ENCODE measurements at places on chromosomes 2 and 18.

DNA sequence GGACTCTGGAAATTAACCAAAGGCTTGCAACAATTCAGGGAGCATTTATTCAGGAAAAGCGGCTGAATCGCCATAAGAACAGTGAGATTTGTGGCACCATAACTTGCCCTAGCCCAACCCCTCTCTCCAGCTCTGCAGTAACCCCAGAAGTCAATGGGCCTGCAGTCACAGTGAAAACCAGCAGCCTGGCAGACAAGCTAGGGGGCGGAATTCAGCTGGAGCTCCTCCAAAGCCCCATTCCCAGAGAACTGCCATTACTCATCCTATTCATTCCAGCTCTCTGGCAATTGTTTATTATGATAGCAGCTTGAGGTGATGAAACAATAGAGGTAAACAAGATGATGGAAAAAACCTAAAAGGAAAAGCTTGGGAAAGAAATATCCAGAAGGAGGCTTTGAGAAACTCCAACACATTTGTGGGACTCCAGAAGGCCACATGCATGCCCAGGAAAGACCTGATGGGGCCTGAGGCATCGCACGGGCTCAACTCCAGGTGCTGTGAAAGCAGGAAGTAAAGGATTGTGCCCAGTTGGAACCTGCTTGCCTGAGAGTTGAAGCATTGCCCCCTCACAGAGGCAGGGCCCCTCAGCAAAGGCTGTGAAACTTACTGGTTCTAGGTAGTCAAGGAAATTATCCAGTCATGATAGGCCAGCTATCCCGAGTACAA is 126.7 kb downstream of the TWIST2 start:
- DNase-seq, result no peak

DNA sequence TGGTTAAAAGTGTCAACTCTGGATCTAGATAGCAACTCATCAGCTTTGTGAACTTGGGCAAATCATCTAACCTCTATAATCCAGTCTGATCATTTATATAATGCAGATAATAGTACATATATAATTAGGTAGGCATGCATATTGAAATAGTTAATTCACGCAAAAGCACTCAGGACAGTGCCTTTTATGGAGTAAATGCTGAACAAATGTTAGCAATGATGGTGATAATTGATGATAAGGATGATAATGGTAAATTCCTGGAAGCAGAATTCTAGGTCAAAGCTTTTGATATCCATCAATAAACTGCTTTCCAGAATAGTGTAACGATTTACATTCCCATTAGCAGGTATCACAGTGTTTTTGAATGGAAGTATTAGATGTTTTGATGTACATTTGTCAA is 59.7 kb upstream of the CYP26B1 start:
- no peak for DNase-seq

DNA sequence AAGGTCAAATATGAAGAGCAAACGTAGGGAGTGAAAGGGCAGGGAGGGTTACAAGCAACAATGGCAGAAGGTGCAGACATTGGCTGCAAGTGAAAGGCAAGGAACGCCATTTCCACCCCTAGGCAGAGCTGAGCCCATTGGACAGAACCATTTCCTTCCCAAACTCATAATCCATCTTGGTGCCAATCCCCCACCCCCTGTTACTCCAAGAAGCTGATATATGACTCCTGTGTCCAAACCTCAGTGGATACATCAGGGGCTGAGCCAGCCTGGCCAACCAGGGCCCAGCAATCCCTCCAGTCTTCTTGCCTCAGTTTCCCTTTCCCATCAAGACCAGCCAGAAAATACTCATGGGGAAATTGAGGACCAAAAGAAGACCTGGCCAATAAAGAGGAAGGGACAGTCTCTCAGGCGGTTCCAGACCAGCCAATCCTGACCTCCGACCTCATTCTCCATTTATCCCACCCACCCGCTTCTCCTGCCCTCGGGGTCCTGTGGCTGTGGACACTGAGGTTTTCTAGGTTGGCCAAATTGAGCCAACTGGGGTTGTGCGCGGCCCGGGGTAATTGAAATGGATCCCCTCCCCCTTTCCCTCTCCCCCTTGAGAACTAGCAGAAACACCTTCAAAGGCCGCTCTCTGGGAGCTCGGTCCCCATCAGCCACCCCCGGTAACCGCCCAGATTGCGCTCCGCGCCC is 24.8 kb downstream of the TNS1 start:
- DNase-seq, result no peak

DNA sequence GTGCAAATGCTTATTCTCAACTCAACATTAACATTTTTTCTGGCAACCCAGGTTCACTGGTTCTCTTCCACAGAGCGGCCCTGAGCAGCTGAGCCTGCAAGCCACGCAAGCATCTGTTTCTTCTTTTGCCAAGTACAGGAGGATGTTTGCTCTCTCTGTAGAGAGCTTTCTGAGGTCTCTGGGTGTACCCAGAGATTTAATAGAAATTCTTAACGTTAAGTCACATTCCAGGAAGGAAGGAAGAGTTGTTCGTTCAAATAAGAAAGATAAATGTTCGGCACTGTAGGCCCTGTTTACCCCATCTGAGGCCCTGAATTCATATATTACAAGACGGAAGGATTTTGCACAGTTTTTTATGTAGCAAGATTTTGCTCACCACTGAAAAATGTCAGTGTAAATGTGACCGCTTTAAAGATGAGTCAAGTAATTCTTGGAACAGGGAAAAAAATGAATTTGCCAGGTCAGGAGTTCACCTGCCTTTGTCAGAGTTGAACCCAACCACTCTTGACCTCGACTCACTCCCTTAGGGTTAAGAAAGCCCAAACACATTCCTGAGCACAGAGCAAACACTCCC is 30.1 kb downstream of the KCTD18 start:
- no peak for DNase-seq

- no peak for DNase-seq
Measured at GRCh38 chr2:218043701-218044109, 25.3 kb upstream of the RUFY4 start.

- DNase-seq, result no peak
Measured at GRCh38 chr2:211435331-211435730, 878.9 kb downstream of the CPS1 start.

GRCh38 chr2:164754157-164755093 is 87.2 kb downstream of the COBLL1 start:
- DNase-seq, result no peak

- DNase-seq, result no peak
Measured at GRCh38 chr2:151071906-151072305, 189.8 kb downstream of the RBM43 start.

- DNase-seq, result no peak
Measured at GRCh38 chr2:38260469-38260868, 116.6 kb downstream of the ATL2 start.

DNA sequence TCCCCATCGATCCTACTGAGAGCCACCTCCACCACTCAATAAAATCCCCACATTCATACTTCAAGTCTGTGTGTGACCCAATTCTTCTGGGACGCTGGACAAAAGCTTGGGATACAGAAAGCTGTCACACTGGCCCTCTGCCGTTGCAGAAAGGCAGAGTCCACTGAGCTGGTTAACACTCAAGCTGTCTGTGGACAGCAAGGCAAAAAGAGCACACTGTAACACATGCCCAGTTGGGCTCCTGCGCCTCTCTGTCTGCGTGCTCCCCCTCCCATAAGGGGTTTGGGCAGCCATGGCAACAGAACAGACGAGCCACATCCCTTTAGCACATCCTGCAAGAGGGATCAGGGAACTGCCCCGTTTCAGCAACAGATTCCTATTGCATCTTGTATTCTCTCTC is 106.9 kb upstream of the RGPD4 start:
- DNase-seq, result no peak

DNA sequence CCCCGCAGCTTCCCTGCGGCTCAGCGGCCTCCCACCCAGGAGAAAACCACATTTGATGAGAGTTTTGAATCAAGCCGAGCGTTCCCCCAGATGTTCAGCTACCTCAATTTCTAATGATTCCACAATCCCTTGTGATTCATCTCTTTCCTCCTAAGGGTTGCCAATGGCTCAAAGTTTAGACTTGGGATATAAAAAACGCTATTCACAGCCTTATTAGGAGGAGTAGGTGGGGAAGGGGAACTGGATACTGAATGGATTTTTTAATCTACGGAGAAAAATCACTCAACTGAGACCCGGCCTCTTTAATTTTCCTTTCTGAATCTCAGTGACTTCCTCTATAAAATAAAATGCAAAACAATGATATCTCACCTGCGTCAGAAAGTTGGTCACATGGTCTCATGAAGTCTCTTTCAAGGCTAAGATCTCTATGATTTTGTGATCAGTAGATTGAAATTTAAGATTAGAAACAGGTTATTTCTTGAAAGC is 192.6 kb upstream of the TCF4 start:
- no peak for DNase-seq

GRCh38 chr2:172698041-172698863 is 37.4 kb upstream of the RAPGEF4 start:
- no peak for DNase-seq

- no peak for DNase-seq
Measured at GRCh38 chr18:12409469-12409868, 1.7 kb downstream of the PRELID3A start.

GRCh38 chr2:75284345-75284744 is 85.0 kb upstream of the TACR1 start:
- no peak for DNase-seq

- DNase-seq, result no peak
Measured at GRCh38 chr2:176784633-176785200, 427.9 kb upstream of the HNRNPA3 start.

- DNase-seq, result no peak
Measured at GRCh38 chr2:201781557-201782051, 871 bp upstream of the ALS2 start.

DNA sequence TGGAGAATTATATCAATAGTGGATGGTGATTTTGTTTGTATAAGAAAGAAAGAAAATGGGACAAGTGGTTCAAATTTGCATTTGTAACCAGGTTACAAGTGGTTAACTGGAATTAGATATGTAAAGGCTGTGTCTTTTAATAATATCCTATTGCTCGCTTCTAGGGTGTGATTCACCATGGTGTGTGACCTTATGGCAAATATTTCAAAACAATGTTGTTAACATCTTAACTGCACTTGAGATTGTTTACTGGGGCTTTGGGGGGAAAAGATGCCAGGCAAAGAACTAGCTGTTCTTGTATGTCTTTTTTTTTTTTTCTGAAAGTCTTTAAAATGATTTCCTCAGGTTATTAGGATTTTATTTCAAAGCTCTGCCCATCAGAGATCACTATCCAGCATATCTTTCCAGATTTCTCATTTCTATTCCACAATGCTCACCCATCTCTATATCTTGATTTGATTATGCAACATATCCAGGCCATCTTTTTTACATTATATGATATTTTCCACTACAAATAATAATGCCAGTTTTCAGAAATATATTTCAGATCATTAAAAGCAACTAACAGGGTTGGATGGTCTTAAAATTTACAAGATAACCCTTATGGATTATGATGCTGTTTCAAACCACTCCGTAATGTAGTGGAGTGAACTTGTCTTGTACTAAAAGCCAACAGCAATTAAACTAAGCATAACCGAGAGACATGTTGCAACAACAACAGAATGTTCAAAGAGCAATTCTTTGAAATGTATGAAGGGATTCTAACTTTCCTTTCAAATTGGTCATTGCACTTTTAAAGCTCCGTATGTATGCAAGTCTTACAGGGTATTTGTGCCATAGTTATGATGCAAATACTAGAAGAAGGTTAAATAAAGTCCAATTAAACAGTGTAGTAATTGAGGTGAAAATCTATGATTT is 341.5 kb upstream of the ETAA1 start:
- no peak for DNase-seq

DNA sequence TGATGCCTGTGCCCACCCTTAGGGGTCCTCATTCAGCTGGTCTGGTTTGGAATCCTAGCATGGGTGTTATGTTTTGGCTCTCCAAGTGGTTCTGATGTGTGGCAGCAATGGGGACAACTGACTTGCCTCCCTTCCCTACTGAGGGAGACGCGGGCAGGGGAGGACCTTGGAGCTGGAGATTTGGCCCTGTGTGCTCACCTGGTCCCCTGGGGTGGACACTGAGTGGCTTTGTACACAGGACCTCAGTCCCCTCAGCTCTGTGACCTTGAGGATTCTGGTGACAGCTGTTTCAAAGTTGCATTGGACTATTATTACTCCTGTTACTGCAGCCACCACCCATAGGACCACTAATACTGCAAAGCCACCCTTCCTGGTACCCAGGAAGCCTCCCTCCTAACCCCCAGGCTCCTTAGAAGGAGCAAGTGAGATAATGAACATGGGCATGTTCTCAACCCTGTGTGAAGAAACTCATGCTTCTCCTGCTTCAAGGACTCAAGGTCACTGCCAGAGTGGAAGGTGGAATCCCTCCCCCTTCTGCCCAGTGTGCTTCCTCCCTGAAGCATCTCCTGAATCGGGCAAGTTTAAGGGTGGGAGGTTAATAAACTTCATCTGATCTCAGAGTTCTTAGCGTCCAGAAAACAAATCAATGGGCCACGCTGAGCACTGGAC is 26.5 kb downstream of the TMEM182 start:
- no peak for DNase-seq

DNA sequence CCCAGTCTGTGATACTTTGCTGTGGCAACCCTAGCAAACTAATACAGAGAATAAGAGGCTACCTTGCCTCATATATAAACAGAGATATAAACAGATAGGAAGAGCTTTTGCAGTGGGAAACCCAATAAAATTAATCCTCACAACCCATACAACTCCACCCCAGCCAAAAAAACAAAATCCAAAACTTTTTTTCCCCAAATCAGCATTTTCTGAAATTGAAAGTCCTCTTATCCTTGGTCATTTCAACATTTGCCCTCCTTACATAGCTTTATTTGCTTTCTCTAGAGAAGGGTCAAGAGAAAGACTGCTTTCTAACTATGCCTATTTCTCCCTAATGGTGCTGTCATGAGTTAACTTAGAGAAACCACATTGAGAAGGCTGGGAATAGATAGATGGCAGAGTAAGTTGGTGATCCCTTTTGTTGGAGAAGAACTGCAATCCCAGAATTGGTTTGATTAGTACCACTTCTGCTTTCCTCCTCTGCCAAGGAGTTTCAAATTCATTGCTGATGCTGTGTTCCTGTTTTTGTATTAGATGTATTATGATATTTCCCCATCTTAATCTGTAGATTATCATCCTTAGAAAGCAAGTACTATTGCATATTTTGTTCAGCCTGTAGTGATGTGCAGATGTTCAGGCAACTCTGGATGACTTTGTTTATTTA is 76.5 kb upstream of the B3GNT2 start:
- no peak for DNase-seq

GRCh38 chr2:6495466-6495865 is 370.2 kb downstream of the CMPK2 start:
- no peak for DNase-seq

DNA sequence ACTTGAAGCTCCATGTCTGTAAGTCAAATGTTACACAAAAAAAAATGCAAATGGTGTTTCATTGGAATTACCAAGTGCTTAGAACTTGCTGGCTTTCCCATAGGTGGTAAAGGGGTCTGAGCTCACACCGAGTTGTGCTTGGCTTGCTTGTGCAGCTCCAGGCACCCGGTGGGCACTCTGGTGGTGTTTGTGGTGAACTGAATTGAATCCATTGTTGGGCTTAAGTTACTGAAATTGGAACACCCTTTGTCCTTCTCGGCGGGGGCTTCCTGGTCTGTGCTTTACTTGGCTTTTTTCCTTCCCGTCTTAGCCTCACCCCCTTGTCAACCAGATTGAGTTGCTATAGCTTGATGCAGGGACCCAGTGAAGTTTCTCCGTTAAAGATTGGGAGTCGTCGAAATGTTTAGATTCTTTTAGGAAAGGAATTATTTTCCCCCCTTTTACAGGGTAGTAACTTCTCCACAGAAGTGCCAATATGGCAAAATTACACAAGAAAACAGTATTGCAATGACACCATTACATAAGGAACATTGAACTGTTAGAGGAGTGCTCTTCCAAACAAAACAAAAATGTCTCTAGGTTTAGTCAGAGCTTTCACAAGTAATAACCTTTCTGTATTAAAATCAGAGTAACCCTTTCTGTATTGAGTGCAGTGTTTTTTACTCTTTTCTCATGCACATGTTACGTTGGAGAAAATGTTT is 97.9 kb upstream of the IL1R2 start:
- DNase-seq, result no peak

Data from NCI-H774 (cell line).